ENCODE measurements at places on chromosomes 7 and 10. TPM values are rescaled to one million over a fixed set of nuclear protein-coding genes. Genes with fewer than 3 reads are reported as not detected.

The GNGT1 gene
- not detected for total RNA-seq

DNA sequence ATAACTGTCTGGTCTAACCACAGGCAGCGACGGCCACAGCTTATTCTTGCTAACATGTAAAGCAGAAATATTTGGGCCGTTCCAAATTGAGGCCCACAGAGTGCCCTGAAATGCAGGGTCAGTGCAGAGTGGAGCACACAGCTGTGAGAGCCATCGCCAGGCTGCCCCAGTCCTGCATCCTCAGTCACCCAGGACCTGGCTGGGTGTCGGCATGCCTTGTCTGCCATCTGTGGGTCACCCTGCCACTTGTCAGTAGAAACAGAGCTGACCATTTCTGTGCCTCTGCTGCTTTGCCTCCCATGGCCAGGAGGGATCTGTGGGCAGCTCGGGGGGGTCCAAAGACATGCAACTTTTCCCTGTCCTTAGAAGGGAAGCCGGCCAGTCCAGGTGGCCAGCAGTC lies 57.3 kb upstream of the BTBD16 start:
- no peak for DNase-seq

DNA sequence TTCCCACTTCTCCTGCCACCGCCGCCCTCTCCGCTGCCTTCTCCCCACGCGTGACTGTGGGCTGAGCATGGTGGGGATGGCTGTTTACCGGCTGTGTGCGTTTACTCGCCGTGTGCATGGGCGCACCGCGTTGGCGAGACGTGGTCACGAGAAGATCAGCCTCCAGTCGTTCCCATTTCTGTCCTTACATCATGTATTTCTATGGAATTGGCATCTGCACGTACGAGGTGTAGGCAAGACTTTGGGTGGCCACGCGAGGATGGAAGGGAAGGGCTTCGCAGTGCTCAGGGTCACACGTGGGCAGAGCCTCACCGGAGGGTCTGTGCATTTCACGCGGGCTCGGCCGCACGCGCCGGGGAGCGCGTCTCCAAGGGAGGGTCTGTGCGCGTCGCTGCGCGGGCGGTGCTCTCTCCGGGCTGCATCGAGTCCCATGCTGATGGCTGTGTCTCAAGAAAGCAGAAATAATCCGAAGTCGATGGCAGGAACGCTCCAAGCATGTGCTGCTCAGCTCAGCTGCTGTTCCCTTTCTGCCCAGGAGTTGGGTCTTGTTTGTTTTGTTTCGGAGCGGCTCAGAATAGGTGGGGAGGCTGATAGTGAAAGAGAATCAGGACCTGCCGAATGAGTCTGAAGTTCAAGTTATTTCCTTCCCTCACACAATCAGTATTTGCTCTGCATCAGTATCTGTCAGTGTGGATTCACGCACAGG lies 973 bp downstream of the CAMK1D start:
- no peak for DNase-seq

- no peak for DNase-seq
Measured at GRCh38 chr7:70183278-70183677, 585.0 kb downstream of the AUTS2 start.

The SPRN gene
- 0.19 TPM for total RNA-seq

- DNase-seq = no peak
Measured at GRCh38 chr7:137743021-137743420, 103.8 kb downstream of the DGKI start.

GRCh38 chr7:157856873-157857577 lies 520.2 kb downstream of the DNAJB6 start:
- DNase-seq = peak; percentile 64

- peak; percentile 22 for DNase-seq
Measured at GRCh38 chr10:102624751-102625645, 19.3 kb upstream of the TRIM8 start.

DNA sequence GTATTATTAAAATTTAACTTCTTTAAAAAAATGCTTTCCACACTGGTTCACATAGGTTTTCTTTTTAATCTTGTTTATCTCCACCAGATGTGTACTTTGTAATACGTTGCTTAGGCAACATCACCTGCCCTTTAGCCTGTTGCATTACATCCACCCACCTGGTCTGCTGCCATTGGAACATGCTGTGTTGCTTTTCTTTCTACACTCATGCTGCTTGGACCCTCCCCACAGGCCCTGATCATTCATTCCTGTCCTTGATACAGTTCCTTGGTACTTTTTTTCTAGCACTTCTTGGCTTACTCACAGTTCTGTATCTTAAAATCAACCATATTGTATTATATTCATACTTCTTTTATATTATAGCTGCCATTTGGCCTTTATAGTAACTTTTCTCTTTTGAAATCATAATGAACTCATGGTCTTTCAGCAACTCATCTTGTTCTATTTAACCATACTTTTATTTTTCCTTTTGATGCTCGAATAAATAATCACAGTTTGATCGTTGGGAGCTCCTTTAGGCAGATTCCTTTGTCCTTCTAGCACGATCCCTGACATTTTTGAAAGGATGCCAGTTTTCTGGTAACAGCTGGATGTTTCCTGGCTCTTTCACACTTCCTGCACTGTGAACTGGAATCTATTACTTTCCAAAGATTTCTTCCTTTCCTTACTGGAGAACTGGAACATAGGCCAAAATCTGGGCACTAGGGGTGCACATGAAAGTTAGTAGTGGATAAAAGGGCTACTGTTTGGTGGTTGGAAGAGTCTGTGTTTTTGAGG lies 125.1 kb downstream of the CDK14 start:
- no peak for DNase-seq

The HOXA7 gene
- 6.2 TPM for total RNA-seq

- DNase-seq = peak; percentile 83
Measured at GRCh38 chr10:73577788-73578187, 13.4 kb downstream of the USP54 start.

The GPR37 gene
- total RNA-seq = 0.19 TPM

Measured in posterior vena cava (tissue), 2 donors.